ENCODE measurements at places on chromosomes 12 and 14.
A peak's percentile ranks its signal among the peaks of the same experiment; 100 is the strongest.

DNA sequence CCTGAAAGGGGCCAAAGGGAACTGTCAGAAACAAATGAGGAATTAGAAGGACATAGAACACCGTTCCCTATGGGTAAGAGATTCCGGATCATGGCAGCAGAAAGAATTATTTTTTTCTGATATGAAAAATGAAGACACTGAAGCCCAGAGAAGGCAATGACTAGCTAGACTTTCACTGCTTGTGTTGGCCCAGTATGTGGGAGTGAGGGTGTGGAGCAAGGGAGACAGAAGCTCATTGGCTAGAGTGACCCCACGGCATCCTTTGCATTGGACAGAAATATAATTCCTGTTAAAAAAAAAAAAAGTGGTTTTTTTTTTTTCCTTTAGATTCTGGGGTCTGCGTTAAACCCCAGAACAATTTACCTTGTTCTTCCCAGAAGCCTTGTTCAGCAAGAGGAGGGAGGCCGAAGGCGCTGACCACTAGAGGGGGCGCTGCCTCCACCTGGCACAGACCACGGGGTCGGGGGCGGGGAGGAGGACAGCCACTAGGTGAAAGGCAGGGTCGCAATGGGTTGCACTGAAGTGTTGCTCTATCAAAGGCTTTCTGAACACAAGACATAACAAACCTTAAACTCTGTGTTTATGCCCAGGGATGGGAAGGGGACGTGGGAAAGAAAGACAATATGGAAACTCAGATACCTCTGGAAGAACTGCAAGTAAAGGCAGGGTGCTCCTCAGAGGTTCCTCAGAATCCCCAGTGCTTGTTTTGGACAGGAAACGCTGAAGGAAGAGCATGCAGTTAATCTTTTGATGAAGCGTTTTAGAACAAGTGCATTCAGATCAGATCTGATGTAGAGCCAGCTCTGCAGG, 156.8 kb downstream of the KCNA5 start:
- DNase-seq = peak; percentile 8

GRCh38 chr14:59534361-59534987, 42.1 kb downstream of the CCDC175 start:
- peak; percentile 38 for DNase-seq

GRCh38 chr12:2284857-2285256, 232.1 kb downstream of the CACNA1C start:
- DNase-seq = peak; percentile 21

DNA sequence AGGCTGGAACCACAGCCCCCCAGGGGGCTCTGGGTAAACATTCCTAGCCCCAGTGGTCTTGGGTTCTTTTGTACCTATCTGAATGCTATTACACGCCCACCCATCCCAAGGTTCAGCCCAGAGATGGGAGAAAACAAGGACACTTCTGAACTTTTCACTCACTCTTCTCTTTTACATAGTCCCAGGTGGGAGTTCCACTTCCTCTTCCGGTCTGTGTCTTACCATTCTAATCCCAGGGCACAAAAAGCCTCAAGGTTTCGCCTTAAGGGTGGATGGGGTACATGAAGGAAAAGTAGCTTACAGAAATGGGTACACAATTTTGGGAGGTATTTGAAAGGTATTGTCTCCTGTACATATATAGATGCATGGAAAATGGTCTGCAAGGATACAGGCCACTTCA, 79.0 kb downstream of the TMEM30B start:
- no peak for DNase-seq

DNA sequence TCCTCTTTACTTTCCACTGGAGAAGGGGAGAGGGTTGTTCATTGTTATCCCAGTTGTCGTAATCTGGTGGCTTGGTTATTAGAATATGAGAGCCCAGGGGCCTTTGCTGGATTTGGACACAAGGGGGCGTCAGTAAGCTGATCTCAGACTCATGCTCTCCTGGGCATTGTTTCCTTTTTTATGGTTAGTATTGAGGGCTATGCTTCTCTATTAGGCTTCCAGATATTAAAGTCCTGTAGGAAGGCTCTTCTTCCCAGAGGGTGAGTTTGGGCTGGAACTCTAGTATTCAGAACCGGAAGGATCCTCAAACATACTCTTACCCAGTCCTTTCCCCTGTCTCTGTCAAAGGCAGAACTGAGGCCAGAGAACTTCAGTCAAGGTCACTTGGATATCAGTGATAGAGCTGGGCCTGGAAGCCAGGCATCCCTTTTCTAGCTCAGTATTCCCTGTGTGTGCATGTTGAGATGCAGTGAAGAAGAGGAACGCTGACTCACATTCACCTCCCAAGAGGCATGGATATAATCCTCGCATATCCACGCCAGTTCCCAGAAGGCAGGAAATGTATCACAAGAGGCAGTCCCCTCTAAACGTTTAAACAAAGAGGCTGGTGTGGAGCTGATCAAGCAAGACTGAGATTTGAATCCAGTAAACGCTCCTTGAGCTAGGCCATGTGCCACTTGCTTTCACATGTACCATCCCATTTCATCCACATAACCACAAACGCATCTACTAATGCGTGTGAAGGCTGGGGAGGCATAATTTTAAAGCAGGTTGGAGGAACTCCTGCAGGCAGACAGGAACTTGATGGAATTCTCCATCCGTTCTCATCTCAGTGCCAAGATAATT, 41.6 kb downstream of the UBE3B start:
- peak; percentile 53 for DNase-seq

- DNase-seq = peak; percentile 93
Observed at GRCh38 chr14:58098507-58098906, 53.5 kb downstream of the ARMH4 start.

GRCh38 chr12:129076441-129077320, 223.4 kb downstream of the GLT1D1 start:
- no peak for DNase-seq

DNA sequence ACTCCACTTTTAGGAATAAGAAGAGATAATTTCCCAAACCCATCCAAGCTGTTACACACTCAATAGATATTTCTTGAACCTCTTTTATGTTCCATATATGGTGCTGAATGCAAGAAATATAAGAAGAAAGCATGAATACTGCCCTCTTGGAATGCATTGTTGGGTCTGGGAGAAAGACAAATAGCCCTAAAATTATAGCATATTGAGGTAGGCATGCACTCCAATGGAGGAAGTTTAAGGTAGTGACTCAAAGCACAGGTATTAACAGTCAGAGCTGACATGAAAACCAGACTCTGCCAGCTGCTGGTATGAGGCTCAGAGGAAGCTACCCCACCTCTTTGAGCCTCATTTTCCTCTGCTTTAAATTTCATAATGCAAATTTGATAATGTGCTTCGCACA, 261.3 kb upstream of the NOS1 start:
- no peak for DNase-seq

- no peak for DNase-seq
Observed at GRCh38 chr14:59046746-59047145, 141.7 kb upstream of the DAAM1 start.

- DNase-seq = no peak
Observed at GRCh38 chr12:46165191-46165590, 103.7 kb downstream of the SLC38A1 start.

- no peak for DNase-seq
Observed at GRCh38 chr14:99253890-99254289, 18.1 kb downstream of the BCL11B start.

DNA sequence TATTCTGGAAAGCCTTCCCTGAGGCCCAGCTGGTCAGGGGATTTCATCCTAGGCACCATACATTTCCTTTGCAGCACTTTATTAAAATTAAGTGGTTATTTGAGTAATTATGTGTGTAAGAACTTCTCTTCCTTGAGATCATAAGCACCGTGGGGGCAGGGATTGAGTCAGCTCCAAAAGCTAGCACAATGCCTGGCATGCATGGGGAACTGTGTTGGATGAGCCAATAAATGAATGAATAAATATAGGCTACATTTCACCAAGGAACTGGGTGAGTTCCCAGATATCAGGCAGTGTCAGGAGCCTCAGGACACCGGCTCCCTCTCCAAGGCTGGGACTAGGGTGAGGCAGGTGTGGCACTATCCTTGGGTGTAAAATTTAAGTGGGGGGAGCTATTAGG, 82.8 kb upstream of the FBXO21 start:
- DNase-seq = no peak

DNA sequence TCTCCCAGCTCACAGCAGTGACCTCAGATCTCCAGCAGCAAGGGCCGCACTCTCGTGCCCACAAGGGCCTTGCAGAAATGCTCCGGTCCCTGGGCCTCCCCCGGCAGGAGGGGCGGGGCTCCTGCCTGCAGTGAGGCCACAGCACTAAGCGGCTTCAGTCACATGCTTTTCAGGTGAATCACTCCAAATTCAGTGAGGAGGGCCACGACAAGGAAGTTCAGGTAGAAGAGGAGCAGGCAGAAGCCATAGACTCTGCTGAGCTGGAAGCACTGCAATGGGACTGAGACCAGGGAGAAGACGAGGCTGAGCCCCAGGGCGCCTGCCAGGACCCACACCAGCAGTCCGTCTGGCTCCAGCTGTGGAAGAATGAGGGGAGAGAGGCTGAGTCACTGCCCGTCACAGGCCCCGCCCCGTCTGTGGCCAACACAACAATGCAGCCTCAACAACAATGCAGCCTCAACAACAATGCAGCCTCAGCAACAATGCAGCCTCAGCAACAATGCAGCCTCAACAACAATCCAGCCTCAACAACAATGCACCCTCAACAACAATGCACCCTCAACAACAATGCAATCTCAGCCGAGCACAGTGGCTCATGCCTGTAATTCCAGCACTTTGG, 35.2 kb downstream of the SLC8B1 start:
- no peak for DNase-seq

DNA sequence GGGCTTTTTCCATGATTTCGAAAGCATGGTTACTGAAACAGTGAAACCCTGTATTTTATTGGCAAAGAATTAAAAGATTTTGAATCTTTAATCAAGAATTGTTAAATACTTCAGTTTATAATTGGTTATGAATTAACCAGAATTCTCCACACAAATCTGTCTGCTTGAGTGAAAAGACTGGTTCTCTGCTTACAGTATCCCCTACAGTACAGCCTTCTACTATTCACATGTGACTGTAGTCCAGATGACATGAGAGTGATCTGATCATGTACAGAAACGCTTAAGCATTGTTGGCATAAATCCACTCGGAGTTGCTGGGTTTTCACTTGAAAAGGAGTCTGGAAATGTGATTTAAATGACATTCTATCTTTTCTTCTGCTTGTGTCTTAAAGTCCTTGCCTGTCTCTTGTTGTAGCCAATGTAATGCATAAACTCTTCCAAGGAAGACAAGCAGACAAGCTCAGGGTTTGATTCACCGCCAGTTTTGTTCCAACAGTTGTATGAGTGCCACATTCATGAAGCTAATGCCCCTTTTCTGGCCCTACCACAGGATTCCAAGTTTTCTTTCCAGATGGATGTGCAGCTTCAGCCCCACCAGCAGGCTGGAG, 222.0 kb upstream of the LRIG3 start:
- DNase-seq = no peak

DNA sequence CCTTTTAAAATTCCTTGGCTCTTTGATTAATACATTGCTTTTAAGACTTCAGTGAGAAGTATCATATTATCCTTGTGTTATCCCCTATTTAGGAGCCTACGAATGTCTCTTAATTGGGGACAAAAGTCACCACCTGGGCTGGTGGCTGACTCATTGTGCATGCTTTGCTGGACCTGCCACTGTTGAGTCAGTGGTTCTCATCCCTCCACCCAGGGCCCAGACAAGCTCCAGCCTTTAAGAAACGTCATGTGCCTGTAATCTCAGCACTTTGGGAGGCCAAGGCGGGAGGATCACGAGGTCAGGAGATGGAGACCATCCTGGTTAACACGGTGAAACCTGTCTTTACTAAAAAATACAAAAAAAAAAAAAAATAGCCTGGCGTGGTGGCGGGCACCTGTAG, 57.9 kb downstream of the OTX2 start:
- DNase-seq = no peak

- no peak for DNase-seq
Observed at GRCh38 chr14:61218157-61218556, 63.0 kb downstream of the TMEM30B start.

- DNase-seq = no peak
Observed at GRCh38 chr12:47281667-47282171, 202.0 kb upstream of the AMIGO2 start.

- DNase-seq = no peak
Observed at GRCh38 chr14:89493406-89493805, 76.4 kb upstream of the FOXN3 start.

GRCh38 chr14:97813556-97813955, 1016.4 kb downstream of the VRK1 start:
- DNase-seq = no peak

GRCh38 chr14:35292770-35293561, 784 bp downstream of the PSMA6 start:
- DNase-seq = no peak

- DNase-seq = no peak
Observed at GRCh38 chr12:64746663-64747062, 12.5 kb downstream of the GNS start.

GRCh38 chr14:51295646-51296263, 55.7 kb downstream of the TMX1 start:
- no peak for DNase-seq

- no peak for DNase-seq
Observed at GRCh38 chr14:67389275-67389674, 22.7 kb downstream of the PLEK2 start.

DNA sequence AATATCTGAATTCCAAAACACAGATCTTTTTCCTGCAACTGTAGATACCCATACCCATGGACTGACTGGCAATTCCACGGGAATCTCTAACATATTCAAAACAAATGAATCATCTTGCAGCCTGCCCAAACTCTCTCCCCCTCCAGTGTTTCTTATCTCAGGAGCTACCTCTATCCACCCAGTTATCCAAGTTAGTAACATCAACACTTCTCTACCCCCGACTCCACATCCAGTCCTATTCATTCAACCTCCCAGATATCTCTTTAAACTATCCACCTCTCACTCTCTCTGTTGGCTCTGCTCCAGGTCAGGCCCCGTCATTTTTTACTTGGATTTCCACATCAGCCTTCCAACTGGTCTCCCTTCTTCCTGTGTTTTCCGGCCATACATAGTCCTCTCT, 6.7 kb upstream of the KCNH5 start:
- no peak for DNase-seq

DNA sequence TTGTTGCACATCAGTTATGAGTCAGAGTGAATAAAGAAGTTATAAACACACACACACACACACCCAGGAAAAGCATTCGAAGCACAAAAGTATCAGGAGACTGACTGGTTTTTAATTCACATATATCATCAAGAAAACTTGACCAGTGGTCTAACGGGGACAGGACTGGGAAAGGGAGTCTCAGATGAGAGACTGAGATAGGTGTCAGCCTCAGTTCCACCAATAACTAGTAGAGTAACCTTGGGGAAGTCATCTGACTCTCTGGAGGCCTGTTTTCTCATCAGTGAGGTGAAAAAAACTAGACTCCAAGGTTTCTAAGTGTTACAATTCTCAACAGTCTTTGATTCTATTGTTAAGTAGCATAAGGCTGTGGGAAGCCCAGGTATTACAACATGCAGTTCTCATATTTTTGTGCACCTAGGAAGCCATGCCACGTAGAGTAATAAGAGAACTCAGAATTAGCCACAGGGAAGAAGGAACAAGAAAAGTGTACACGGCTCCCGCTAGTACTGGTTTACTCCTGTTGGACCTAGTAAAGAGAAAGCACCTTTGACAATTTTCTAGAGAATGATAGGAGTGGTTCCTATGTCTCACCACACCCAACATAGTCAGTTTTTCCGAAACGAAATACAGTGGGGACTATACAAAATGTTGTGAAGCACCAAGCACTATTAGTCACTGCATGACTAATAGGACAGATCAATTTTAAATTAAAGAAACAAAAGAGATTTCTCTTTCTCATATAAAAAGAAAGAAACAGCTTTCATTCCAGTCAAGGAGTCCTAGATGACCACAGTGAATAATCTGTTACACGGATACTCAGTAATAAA, 5.0 kb downstream of the PPTC7 start:
- no peak for DNase-seq
